ENCODE measurements at places on chromosomes 7 and 10.
A peak's percentile ranks its signal among the peaks of the same experiment; 100 is the strongest.

DNA sequence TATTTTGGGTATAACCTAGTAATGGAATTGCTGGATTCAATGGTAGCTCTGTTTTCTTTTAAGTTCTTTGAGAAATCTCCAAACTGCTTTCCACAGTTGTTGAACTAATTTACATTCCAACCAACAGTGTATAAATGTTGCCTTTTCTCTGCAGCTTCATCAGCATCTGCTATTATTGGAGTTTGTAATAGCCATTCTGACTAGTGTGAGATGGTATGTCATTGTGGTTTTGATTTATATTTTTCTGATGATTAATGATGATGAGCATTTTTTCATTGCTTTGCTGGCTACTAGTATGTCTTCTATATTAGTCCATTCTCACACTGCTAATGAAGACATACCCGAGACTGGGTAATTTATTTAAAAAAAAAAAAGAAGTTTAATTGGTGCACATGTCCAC lies 248.6 kb upstream of the MAGI2 start:
- DNase-seq = no peak

DNA sequence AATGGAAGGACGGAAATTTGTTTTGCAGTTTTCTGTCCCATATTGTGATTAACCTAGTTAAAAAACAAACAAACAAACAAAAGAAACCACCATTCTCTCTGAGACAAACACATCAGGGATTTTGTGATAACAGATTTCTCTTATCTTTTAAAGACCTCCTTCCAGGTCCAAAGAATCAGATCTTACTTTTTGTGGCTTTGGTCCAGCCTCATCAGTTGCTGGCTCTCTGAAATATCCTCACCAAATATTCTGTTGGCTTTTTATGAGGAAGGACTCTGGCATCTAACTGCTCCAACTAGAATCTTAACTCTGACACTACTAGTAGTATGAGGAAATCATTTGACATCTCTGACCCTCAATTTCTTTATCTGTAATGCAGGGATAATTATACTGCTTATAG lies 4.8 kb downstream of the FAM204A start:
- no peak for DNase-seq

DNA sequence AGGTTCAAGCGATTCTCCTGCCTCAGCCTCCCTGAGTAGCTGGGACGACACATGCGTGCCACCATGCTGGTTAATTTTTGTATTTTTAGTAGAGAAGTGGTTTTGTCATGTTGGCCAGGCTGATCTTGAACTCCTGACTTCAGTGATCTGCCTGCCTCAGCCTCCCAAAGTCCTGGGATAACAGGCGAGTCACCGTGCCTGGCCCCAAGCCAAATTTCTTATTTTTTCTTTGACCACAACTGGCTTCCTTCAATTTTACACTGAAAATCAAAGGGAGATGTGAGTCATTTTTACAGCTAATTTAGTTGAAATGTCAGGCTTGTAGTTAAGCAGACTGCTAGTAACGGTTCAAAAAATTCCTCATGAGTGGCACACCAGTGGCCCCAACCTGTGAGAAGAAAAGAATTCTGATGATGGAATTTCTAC lies 7.8 kb downstream of the RNF216 start:
- peak; percentile 89 for DNase-seq

GRCh38 chr7:114856625-114857024 lies 65.3 kb upstream of the MDFIC start:
- DNase-seq = peak; percentile 12

DNA sequence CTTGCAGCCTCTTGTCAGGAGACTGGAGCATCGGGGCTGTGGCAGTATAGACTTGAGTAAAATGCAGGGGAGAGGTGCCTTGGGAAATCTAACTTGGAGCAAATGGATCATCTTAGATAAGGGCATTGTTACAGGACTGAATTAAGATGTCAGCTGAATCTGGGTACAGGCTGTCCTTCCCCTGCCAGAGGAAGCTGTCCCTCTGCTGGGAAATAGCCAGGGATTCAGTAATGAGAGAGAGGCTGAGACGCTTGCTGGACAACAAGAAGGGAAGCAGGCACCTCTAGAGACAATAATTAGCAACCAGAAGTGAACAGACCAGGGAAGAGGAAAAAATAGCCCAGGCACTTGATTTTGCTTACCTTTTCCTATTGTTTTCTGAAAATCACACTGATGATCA lies 20.7 kb upstream of the RAPGEF5 start:
- DNase-seq = no peak

DNA sequence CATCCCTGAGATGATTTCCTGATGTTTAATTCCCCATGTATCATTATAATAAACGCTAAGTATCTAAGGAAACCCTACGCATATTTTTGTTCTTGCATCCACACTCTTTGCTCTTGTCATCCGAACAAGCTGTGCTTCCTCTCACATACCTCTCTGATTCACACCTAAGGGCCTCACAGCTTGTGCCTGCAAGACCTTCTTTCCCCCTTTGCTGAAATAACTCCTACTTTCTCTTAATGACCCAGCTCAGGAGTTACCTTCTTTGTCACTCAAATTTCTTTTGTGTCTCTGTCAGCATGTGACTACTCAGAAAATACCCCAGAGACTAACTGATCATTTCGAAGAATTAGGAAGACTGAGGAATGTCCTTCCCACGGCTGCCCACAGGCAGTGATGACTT lies 209.3 kb upstream of the IMMP2L start:
- no peak for DNase-seq

DNA sequence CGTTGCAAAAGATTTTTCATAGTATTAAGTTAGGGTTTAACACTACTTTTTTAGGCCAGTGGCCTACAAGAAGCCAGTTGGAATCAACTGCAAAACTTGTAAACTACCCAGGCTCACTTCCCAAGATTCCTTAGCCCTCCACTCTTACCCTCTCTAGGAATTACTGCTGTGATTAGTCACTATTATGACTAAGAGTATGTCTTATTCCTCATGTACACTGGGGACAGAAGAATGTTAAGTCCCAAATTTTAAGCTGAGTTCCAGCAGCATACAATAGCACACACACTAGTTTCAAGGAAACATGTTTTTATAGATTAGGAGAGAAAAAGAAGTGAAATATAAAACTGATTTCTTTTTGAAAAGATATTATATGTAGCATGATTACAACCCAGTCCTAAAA lies 42.8 kb downstream of the FBXL13 start:
- DNase-seq = no peak

DNA sequence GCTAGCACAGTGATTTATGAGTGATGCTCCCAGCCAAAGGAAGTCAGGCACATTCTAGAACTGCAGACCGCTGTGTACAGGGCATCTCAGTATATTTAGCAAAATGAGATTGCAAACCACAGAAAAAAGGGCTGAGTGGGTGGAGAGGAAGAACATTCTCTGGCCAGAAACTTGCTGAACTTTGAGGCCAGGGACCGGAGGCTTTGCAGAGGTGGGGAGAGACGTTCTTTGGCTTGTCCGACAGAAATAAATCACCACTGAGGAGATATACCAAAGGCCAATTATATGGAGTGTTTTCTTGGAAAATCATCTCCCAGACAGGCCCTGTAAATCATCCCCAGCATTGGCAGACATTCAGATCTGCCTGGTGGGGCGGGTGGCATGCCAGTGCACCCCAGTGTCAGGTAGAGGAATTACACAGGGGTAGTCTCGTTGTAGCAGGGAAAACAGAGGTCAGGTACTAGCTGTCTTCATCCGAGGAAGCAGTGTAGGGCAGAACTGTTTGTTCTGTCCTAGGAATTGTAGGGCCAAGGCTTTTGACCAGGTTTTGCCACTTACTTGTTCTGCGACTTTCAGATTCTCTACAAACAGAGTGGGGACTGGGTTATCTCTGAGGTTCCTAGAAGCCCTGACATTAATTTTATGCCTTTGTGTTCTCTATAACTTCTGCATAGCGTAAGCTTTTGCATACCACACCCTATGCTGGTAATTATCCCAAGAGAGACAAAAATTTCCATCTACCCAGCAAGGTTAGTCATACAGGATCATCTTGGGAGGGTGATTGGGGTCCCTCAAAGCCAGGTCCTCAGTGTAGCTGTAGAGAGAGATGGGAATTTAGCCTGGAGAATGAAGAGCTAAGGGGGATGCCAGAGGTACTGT lies 655.6 kb downstream of the LRMDA start:
- DNase-seq = no peak

- no peak for DNase-seq
These were observed 231.9 kb downstream of the MAD1L1 start for GRCh38 chr7:2000746-2001321.

GRCh38 chr10:48940958-48941357 lies 1.3 kb upstream of the LRRC18 start:
- DNase-seq = no peak

GRCh38 chr7:36865019-36865418 lies 140.7 kb upstream of the AOAH start:
- DNase-seq = no peak

DNA sequence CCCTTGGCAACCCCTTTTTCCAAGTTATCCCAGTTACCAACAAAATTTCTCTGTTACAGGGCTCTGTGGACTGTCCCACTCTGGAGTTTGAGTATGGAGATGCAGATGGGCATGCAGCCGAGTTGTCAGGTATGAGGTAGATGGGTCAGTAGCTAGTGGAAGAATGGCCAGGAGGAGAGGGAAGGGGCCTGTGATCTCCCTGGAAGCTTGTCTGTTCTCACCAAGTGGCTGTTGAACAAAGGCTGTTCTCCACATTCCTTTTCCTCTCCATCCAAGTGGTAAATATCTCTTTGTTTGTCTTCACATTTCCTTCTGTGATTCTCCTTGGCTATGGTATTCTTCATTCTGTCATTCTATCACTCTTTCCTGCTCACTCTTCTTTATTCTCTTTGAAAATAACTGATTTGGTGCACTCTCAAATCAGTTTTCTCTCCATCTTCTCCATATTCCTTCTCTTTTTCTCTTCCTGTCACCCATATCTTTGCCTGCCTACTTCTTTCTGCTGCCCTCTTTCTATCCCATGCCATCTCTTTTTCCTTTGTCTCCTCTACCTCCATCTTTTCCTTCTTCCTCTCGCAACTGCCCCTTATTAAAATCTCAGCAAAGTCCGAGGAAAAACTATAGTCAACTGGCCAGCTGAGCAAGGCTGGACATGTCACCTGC lies 5.9 kb downstream of the STRIP2 start:
- DNase-seq = no peak

GRCh38 chr10:63236113-63236935 lies 103.2 kb downstream of the NRBF2 start:
- peak; percentile 45 for DNase-seq

DNA sequence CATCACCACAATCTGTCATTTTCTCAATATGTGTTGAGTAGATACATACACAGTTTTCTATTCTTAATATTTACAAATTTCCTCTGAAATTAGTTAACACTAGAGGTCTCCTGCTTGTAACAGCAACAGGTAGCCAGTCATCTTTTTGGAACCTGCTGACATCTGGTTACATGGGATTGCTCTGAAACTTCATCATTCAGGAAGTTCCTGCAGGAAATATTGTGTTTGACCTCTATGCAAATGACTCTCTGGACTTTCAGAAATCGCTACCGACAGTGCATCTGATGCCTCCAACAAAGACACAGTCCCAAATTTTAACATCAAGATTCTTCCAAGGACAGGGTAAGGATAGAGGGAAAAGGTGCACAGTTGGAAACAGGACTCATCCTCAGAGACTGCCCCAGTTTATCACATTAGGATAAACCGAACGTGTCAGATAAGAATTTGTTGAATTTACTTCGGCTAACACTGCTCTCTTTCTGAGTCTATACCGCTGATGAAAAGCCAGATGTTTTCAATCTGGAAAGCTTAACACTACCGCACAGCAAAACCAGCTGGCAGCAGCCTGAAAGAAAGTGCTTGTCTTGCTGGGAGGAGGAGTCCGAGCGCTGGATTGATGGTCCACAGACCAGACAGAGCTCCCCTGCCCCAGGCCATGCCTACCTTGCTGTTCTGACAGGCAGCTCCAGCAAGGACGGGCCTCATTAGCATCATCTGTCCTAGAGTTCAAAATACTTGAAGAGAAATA lies 633.4 kb downstream of the PARD3 start:
- DNase-seq = no peak

GRCh38 chr7:31748084-31748483 lies 61.1 kb downstream of the PPP1R17 start:
- DNase-seq = no peak

DNA sequence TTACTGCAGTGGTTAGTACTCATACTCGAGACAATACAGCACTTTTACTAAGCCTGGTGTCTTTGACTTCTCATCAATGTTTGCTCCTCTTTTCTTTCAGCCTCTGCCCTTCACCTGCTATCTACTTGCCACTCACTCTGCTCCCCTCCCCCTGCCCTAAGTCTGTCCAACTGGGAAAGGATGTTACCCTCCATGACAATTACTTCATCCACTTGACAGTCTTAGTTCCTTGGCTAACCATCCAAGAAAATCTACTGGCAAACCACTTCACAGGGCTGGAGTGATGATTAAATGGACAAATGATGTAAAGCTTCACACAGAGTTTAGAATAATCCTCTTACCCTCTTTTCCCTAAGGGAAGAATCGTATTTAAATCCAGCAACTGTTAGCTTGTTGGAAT lies 8.2 kb upstream of the DLD start:
- no peak for DNase-seq

- DNase-seq = no peak
These were observed 201.6 kb downstream of the MBL2 start for GRCh38 chr10:52571018-52571417.

All from SJSA1 (cell line).